ENCODE measurements at places on chromosomes 7 and 10.

DNA sequence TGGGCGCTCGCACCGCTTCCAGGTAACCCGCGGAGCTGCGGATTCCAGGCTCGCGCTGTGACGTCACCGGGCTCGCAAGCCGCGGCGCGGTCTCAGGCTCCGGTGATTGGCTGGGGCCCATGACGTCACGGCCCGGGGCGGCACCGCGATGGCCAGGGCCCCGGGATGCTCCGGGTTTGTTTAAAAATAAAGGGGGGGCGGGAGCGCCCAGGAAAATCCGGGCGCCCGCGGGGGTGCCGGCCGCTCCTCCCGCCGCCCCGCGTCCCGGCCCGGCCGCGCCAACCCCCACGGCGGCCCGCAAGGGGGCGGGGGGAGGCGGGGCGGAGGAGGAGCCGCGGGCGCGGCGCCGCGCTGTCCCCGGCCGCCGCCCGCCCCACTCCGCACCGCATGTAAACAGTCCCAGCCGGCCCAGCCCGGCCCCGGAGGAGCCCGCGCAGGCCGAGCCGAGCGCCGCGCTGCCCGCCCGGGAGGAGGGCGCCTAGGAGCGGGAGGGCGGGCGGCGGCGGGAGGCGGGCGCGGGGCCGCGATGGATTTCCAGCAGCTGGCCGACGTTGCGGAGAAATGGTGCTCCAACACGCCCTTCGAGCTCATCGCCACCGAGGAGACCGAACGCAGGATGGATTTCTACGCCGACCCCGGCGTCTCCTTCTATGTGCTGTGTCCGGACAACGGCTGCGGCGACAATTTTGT, at the start of gene MTURN:
TSS of gene MTURN (plus strand) at position 376 of the 690 bp plus-strand sequence. CDS start at position 527, 151 bp downstream.
- peak; percentile 32 for DNase-seq

GRCh38 chr7:73366990-73367389, 39.0 kb downstream of the FKBP6 start:
- DNase-seq, result no peak

DNA sequence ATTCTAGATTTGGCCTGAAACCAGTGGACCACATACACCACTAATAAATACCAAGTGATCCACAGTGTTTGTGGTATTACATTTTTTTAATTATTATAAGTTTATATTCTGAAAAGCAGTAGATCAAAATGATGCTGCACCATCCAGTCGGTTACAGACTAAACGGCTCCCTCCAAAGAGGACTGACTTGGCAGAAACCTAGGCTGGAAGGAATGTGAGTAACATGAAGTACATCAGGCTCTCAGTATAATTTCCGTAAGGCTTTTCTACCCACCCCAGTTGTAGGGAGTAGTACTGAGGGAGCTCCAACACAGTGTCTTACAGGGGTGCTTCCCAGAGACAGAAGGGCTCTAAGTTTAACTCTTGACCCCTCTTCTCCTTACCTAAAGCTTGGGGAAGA, 119.5 kb downstream of the TRRAP start:
- no peak for DNase-seq

DNA sequence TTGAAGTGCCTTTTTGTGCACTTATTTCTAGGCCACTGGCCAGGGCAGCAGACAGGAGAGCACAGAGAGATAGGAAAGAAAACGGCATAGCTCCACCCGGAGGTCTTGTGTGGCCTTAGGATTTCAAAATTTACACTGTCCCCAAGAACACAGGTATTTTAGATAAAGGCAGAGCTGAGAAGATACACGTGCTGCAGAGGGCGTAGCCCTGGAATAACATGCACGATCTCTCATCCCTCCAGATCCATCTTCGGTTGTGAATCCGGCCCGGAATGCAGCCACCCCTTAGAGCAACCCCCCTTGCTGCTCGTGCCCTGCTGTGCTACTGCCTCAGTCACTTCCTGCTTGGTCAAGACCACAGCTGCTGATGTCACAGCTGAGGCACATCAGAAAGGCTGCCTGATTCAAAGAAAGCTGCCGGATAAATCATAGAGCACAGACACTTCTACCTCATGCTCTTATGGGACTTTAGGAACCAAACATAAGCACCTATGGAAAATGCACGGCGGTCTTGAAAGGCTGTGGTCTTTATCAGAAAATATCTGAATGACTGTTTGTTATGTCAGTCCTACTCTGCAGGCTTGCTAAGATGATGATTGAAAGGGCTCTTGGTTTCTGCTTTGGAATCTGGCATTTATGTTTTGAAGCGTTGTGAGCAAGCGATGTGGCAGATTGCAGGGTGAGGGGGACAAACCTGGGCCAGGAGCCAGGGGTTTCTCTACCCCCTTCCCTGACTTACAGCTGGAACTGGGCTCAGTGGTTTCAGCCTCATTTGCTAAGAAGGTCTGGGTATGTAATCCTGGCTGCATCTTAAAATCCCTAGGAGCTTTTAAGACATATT, 152.0 kb downstream of the SVIL start:
- DNase-seq, result no peak

- no peak for DNase-seq
Observed at GRCh38 chr10:45000752-45001380, at the start of gene ZNF22. Gene ZNF22 (plus strand): TSS chr10:45000923. CDS start chr10:45003369, 2,446 bp downstream.

DNA sequence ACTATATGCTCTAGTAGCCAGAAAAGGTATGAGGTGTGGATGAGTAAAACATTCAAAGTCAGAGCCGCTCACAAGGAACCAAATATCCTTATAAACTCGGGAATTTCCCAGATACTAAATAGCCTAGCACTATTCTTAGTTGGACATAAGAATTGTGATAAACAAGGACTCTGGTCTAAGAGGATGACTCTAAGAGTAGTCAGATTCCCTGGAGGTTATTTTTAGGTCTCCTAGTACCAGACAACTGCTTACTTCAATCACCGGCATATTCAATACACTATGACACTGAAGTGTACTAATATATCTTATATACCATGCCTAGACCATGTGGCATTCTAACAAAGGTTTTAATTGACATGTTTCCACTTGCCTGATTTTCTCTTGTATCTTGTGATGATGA, 56.5 kb downstream of the LMBR1 start:
- DNase-seq, result no peak

- no peak for DNase-seq
Observed at GRCh38 chr7:147937428-147937827, 653.1 kb upstream of the C7orf33 start.

- DNase-seq, result no peak
Observed at GRCh38 chr10:44854693-44855350, 56.3 kb upstream of the TMEM72 start.

GRCh38 chr7:27920281-27920946, 180.5 kb downstream of the TAX1BP1 start:
- no peak for DNase-seq

DNA sequence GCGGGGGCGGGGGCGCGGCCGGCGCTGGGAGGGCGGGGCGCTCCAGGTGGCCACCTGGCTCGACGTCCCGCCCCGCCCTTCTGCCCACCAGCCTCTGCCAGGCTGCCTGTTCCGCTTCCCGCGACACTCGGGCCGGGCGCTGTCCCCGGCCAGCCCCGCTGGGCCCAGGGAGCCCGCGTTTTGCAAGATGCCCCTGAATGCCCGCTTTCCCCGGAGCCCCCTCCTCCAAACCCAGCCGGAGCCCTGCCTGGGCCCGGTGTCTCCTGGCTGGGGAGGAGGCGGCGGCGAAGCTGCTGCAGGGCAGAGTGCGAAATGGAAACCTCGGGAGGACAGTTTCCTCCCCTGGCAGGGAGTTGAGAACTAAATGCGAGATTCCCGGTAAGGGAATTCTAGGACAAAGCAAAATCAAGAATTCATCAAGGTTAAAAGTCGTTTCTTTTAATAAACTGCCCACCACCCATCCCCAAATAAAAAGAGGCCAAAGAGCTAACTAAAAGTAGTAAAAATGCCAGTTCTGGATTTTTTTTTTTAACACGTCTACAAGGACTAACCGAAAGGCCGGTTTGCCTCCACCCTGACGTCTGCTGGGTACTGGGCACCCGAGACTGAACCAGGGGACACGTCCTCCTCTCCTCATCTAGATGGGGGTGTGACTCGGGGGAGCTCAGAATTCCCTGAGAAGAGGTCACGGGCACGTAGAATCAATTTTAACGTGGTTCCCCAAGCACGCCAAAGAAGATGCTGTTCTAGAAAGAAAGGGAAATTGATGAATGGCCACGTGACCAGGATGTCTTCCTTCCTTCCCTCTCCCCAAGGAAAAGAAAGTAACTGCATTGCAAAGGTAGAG, 200.4 kb upstream of the NFE2L3 start:
- no peak for DNase-seq

DNA sequence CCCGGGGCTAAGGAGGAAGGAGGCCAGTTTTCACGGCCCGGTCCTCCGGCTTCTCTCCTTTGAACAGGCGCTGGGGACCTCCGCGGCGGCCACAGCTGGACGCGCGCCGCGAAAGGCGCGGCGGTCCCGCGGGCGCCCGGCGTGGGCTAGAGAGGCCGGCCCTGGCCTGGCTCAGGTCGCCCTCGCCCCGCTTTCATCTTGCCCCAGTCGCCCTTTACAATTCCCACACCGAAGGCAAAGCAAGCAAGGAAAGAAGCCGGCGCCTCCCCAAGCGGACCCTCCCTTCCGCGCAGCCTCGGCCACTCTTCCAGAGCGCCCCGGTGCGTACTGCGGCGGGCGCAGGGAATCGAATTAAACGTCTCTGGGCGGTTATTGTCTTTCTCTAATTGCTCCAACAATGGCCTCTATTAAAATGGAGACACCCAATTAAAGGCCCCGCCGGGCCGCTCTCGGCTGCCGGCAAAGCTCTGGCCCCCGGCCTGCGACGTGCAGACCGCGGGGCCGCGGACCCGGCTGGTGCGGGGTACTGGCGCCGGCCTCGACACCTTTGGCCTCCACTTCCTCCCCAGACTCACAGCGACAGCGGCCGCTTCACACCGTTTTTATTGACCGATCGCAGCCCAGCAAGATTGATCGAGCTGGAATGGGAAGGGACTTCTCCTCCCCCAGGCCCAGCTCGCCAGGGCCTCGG, 4.5 kb upstream of the GATA3 start:
- DNase-seq, result no peak

DNA sequence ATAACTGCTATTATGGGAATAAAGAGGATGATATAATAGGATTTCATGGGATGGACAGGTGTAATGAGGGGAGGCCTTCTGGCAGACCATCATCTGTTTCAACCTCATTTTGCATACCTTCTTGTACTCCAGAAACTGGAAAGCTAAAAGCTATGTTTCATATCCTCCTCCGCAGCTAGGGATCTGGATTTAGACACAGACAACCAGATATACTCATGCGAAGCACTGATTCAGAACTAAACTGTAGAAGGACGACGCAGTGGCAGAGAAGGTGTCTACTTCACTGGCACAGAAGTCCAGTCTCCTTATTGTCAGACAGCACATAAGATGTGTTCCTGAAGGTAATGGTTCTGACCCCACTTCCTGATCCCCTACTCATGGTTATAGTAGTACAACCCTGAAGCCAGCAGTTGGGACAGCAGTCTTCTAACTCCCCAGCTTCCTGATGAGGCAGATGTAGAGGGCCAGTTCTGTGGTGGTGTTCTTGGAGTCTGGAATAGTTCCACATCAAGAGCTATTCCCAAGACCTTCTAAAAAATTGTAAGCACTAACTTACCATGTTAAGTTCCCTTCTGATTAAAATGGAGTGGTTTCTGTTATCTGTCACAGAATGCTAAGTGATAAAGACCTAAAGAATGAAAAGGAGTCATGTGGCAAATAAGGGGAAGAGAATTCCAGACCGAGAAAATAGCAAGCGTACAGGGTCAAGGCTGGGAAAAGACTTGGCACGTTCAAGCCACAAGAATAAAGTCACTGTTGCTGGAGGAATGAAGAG, 550.3 kb downstream of the GRM8 start:
- DNase-seq, result no peak

DNA sequence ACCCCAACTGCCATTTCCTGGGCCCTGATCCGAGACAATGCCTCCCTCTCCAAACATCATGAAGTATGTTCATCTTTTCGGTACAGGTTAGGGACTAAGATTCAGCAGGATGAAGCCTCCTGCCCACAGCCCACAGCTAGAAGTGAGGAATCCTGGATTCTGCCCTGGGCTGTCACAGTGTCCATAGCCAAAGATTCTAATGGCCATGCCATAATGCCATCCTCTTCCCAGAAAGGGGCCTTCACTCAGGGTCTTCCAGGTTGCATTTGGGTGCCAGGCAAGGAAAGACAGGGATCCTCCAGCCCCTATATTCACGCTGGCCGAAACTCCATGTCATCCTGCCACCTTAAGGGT, 15.7 kb upstream of the ZMIZ1 start:
- DNase-seq, result no peak

GRCh38 chr7:13181216-13181615, 493.8 kb downstream of the ARL4A start:
- DNase-seq, result no peak

DNA sequence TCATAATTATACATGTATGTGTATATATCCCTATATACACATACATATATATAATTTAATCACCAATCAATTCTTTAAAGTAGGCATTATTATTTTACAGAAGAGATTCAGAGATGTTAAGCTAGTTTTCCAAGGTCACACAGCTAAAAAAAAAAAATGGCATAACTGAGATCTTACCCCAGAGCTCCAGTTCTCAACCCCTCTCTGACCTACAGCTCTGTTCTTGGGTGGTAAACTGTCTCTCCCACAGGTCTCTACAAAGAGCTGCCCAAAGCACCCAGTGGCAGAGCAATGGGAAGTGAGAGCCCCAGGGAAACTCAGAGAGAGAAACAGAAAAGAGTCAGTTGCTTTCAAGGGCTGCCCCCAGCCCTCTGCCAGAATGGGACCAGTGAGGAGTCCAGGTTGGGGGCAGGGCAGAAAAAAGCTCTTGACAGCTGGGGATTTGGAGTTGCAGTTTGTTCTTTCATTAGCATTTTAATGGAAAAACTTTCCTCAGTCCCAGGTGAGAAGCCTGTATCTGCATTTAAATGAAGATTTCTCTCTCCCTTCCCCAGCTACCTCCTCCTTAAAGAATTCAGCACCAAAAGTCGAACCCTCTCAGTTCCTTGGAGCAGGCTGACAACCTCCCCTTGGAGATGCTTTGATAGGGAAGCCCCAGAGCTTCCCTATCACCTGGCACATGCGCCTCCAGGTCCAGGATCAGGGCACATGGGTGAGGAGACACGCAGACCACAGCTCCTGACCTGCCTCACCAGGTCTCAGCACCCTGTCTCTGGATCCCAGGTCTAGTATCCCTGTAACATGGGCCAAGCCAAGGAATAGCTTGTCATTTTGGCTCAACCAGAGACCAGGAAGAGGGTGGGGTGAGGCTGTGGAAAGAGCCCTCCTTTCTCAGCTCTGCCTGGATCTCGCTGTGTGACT, 388.1 kb downstream of the PLXNA4 start:
- DNase-seq, result no peak

DNA sequence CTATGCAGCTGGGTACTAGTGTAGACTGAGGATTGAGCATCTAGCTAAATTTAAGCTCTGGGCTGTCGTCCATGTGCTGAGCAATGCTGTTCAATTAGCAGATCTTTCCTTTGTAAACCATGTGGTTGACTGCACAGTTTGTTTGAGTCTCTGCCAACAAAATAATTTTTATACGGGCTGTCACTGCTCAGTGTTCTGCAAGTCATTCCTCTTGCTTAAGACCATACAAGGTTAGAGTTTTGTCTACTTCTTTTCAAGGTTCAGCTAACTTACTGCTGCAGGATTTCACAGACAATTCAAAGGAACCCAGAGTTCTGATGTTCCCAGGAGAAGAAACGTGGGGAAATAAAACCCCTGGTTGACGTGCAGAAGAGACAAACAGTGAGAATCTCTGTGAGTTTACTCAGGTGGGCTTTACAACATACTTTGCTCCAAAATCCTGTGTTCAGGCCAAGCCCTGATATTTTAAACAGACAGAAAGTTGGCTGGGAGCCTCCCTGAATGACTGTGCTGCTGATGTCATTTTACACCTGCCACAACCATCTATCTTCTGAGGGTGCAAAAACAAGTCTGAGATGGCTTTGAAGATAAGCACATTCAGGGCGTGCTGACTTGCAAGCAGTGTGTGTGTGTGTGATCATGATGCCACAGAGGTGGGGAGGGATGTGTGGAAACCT, 177.1 kb upstream of the SVIL start:
- no peak for DNase-seq

GRCh38 chr7:7512861-7513597, 22.6 kb downstream of the COL28A1 start:
- no peak for DNase-seq

All from pulmonary artery endothelial cell (primary cell).